ENCODE measurements at places on chromosomes 5 and 9.
A peak's percentile ranks its signal among the peaks of the same experiment; 100 is the strongest.

GRCh38 chr5:166772770-166773169 lies 1518.7 kb upstream of the WWC1 start:
- no peaks in the 10 kb centered on the region for H3K27me3 ChIP-seq
- no peak for DNase-seq
- no peak overlapping the region for H3K4me3 ChIP-seq
- no peaks in the 10 kb centered on the region for H3K36me3 ChIP-seq

GRCh38 chr5:111248571-111248970 lies 24.4 kb downstream of the CAMK4 start:
- H3K36me3 ChIP-seq = no peaks in the 10 kb centered on the region
- no peak for DNase-seq
- peaks cover 30% of the 10 kb centered on the region for H3K4me1 ChIP-seq

- peak overlapping the region; percentile 99 for H3K4me3 ChIP-seq
- peak overlapping the region; percentile 82 for H3K27ac ChIP-seq
- H3K36me3 ChIP-seq = no peaks in the 10 kb centered on the region
- peaks cover 11% of the 10 kb centered on the region for H3K4me1 ChIP-seq
- H3K27me3 ChIP-seq = no peaks in the 10 kb centered on the region
- DNase-seq = no peak
Observed at GRCh38 chr5:134464988-134465815, 53.5 kb upstream of the CDKN2AIPNL start.

DNA sequence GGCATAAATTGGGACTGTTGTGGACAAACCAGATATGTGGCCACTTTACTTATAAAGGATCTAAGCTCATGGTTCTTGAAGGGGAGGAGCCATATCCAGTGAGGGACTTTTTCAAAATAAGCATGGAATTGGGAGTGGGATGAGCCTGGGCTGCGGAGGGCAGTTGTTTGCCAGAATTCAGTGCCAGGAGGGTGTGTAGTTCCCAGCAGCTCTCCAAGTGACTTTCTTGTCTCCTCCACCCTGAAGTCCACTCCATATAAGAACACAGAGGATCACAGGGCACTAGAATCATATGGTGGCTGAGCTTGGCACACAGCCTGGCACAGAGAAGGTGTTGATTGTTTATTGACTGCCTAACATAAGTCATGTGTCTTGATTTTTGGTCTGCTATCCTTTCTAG lies 121.1 kb downstream of the CAVIN4 start:
- no peaks in the 10 kb centered on the region for H3K4me1 ChIP-seq
- H3K27ac ChIP-seq = no peak overlapping the region
- H3K36me3 ChIP-seq = no peaks in the 10 kb centered on the region

- no peak for DNase-seq
- no peaks in the 10 kb centered on the region for H3K4me1 ChIP-seq
- H3K27ac ChIP-seq = no peak overlapping the region
- no peaks in the 10 kb centered on the region for H3K36me3 ChIP-seq
- H3K27me3 ChIP-seq = no peaks in the 10 kb centered on the region
- H3K4me3 ChIP-seq = no peak overlapping the region
Observed at GRCh38 chr5:5403741-5404140, 18.7 kb upstream of the ICE1 start.

GRCh38 chr5:855771-856530 lies 5.2 kb upstream of the ZDHHC11 start:
- no peak for DNase-seq
- no peaks in the 10 kb centered on the region for H3K4me1 ChIP-seq
- H3K27me3 ChIP-seq = no peaks in the 10 kb centered on the region
- no peaks in the 10 kb centered on the region for H3K36me3 ChIP-seq
- no peak overlapping the region for H3K4me3 ChIP-seq
- H3K27ac ChIP-seq = no peak overlapping the region

GRCh38 chr5:178530526-178530925 lies 59.7 kb downstream of the COL23A1 start:
- H3K4me1 ChIP-seq = no peaks in the 10 kb centered on the region
- no peak overlapping the region for H3K27ac ChIP-seq
- H3K36me3 ChIP-seq = no peaks in the 10 kb centered on the region
- no peak overlapping the region for H3K4me3 ChIP-seq
- DNase-seq = no peak

- H3K27ac ChIP-seq = no peak overlapping the region
- no peaks in the 10 kb centered on the region for H3K36me3 ChIP-seq
Observed at GRCh38 chr5:63201738-63202137, 623.1 kb downstream of the LRRC70 start.

DNA sequence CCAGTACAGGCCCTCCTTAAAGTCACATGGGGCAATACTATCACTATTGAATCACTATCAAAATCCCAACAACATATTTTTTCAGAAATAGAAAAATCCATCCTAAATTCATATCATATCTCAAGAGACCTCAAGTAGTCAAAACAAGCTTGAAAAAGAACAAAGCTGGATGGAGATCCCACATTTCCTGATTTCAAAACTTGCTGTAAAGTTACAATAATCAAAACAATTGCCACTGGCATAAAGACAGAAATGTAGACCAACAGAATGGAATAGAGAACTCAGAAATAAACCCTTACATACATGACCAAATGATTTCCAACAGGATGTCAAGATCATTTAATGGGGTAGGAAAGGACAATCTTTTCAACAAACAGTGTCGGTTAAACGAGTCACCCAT lies 41.3 kb upstream of the CDKN2AIPNL start:
- DNase-seq = no peak
- H3K36me3 ChIP-seq = no peaks in the 10 kb centered on the region
- H3K4me3 ChIP-seq = no peak overlapping the region
- H3K27ac ChIP-seq = no peak overlapping the region

DNA sequence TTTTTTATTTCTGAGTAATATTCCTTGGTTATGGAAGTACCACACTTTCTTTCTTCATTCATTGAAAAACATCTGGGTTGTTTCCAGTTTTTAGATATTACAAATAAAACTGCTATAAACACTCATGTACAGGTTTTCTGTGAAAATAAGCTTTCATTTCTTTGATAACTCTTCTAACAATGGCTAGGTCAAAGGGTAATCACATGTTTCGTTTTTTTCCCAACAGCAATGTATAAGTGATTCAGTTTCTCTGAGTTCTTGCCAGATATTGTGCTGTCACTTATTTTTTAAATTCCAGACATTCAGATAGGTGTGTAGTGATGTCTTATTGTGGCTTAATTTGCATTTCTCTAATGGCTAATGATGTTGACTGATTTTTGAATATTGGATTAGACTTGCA lies 16.7 kb upstream of the TNPO1 start:
- H3K27ac ChIP-seq = no peak overlapping the region
- DNase-seq = no peak
- peaks cover 4% of the 10 kb centered on the region for H3K27me3 ChIP-seq
- H3K4me3 ChIP-seq = no peak overlapping the region
- no peaks in the 10 kb centered on the region for H3K36me3 ChIP-seq

GRCh38 chr9:16601991-16602390 lies 268.5 kb downstream of the BNC2 start:
- no peaks in the 10 kb centered on the region for H3K27me3 ChIP-seq
- no peak overlapping the region for H3K27ac ChIP-seq
- H3K4me3 ChIP-seq = no peak overlapping the region
- no peak for DNase-seq
- no peaks in the 10 kb centered on the region for H3K36me3 ChIP-seq

DNA sequence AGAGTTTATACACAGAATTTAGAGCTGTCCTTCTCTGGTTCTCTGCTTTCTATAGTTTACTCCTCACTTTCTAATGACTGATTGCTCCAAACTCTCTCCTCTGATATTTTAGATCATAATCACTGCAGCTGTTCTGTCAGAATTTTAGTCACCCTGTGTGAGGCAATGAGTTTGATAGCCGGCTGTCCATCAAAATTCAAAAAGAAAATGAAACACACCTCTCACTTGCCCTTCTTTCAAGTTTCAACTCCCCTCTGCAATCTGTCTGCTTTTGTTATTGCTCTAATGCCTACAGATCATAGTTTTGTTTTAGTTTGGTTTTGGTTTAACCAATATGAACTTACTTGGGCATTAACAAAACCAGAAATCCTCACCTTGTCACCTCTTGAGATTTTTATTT lies 23.3 kb upstream of the ABLIM3 start:
- no peaks in the 10 kb centered on the region for H3K36me3 ChIP-seq
- no peaks in the 10 kb centered on the region for H3K27me3 ChIP-seq
- no peak overlapping the region for H3K27ac ChIP-seq
- H3K4me3 ChIP-seq = no peak overlapping the region

GRCh38 chr5:112142769-112143270 lies 276.3 kb downstream of the EPB41L4A start:
- H3K36me3 ChIP-seq = no peaks in the 10 kb centered on the region
- peaks cover 13% of the 10 kb centered on the region for H3K4me1 ChIP-seq
- H3K27me3 ChIP-seq = no peaks in the 10 kb centered on the region

DNA sequence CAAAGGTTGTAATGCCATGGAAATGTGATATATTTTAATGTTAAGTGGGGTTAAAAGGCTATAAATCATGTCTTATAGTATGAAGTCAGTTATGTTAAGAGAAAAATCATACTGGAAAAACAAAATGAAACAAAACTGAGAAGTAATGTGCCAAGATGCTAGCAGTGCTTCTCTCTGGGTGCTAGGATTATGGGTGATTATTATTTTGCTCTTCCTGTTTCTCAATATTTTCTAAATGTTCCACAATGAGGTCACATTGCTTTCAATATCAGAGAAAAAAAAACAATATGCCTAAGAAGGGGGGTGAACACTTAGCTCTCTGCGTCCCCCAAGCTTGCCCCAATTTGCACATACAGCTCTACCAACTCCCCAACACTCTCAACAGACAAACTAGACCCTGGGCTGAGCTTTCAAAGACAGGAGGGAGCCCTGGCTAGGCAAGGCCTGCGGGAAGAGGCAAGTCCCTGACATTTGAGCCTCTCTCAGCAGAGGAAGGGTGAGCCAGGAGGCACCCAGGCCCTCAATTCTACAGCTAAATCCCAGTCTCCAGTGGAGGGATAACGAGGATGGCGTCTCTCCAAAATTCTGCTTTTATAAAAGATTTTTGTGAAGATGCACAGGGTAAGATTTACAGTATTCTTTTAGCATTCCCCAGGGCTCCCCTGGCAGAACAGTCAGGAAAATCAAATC lies 24.4 kb downstream of the WHRN start:
- no peak for DNase-seq
- no peak overlapping the region for H3K27ac ChIP-seq
- H3K36me3 ChIP-seq = peaks cover 4% of the 10 kb centered on the region
- peaks cover 7% of the 10 kb centered on the region for H3K4me1 ChIP-seq
- no peaks in the 10 kb centered on the region for H3K27me3 ChIP-seq

DNA sequence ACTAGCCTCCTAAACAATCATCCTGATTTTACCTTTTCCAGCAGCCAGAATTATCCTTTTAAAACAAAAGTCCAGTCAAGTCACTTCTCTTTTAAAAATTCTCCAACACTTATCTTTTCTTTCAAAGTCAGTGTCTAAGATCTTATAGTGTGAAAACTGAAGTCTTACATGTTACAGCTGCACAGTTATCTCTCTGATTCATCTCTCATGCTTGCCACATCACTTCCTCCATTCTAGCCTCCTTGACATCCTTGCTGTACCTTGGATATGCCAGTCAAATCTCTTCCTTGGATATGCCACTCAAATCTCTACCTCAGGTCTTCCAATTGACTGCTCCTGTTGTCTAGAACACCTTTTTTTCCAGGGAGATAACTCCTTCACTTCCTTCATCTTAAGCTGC lies 361.7 kb upstream of the FTMT start:
- no peaks in the 10 kb centered on the region for H3K4me1 ChIP-seq
- no peaks in the 10 kb centered on the region for H3K27me3 ChIP-seq
- H3K36me3 ChIP-seq = no peaks in the 10 kb centered on the region
- H3K4me3 ChIP-seq = no peak overlapping the region
- no peak overlapping the region for H3K27ac ChIP-seq
